Right kidney (tissue), 9 donors: ENCODE measurements at places on chromosomes 1 and 21.
A peak's percentile ranks its signal among the peaks of the same experiment; 100 is the strongest.

DNA sequence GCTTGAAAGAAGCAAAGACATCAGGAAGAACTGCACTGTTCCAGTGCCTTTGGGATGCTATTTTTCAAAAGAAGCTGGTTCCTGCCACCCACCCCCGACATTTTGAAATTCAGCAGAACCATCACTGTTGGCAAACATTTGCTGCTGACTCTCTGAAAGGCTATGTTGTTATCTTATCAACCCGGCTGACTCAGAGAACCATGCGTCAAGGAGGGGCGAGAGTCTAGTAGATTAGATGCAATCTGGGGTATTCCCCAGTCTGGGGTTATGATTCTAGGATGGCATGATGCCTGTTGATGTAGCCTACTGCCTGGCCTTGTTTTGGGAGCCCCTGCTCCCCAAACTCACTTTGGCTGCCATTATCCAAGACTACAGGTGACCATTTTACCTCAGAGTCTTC, 267.8 kb upstream of the RUNX1 start:
- DNase-seq = no peak

- no peak for DNase-seq
Measured at GRCh38 chr1:56414728-56415224, 164.6 kb downstream of the PLPP3 start.

GRCh38 chr1:205541161-205541886, 36.9 kb downstream of the CDK18 start:
- DNase-seq = no peak

GRCh38 chr1:15358565-15359133, 51.0 kb upstream of the EFHD2 start:
- DNase-seq = no peak

GRCh38 chr1:201334325-201335173, 42.9 kb downstream of the TNNT2 start:
- DNase-seq = no peak

GRCh38 chr21:45010860-45011259, 63.5 kb upstream of the ADARB1 start:
- DNase-seq = no peak

DNA sequence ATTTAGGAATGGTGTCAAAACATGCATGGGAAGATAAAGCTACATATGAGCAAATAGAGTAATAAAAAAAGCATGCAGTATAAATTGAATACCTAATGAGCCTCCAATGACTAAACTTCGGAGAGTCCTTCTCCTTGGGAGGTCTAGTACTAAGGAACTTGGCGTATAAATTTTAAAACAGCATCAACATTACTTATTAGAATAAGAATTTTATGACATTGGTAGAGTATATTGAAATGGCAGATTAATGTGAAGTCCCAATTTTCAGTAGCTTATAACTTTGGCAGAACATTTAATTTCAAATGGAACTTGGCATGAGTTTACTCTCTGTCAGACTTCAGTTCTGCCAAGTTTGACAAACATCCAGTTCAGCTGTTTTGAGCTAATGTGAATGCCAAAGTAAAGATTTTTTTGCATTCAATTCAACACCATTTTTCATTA, 104.7 kb upstream of the RGS18 start:
- DNase-seq = no peak

DNA sequence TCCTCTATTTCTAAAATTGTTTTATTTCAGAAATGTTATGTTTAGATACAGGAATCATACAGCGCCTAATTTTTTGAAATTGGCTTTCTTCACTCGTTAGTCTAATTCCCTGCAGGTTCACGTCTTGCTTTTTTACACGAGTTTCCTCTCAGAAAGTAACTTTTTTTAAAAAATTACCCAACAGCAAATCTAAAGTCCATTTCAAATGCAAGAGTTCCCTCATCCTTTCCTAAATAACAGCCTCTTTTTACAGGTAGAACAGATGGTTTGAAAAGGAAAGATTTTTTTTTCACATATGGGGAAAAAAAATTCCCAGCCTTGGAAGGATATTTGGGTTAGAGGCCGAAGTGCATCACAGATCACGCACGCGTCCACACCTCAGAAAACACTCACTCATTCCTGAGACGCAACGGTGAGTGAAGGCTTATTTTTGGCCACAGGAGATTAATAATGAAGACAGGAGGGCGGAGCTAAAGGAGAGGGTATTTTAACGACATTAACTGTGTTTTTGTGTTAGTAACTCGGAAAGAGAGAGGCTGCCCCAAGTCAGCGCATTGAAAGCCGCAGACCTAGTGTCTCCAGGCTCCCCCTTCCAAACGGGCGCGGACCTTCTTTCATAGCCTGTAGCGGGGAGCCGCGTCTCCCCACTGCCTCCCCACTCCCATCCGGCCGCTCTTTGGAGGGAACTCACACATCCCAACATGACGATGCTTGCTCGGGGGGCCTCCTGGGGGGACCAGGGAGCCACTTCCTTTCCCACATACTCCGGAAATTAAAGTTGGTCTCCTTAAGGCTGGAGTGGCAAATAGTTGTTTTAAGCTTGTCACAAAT, 969 bp upstream of the RIPK4 start:
- peak; percentile 63 for DNase-seq

GRCh38 chr1:206590025-206590758, 22.1 kb downstream of the EIF2D start:
- no peak for DNase-seq

- no peak for DNase-seq
Measured at GRCh38 chr1:200081969-200082245, 54.4 kb downstream of the NR5A2 start.

DNA sequence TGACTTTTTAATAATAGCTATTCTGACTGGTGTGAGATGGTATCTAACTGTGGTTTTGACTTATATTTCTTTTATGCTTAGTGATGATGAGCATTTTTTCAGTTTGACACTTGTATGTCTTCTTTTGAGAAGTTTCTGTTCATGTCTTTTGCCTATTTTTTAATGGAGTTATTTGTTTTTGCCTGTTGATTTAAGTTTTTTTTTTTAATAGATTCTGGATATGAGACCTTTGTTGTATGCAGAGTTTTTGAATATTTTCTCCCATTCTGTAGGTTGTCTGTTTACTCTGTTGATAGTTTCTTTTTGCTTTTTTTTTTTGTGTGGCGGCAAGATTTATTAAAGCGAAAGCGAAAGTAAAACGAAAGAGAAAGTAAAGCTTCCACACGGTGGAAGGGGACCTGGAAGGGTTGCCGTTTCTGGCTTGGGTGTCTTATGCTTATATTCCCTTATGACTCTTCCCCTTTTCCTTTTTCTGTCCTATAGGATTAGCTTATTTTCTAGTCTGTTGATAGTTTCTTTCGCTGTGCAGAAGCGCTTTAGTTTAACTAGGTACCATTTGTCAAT, 67.6 kb downstream of the TBX19 start:
- no peak for DNase-seq

DNA sequence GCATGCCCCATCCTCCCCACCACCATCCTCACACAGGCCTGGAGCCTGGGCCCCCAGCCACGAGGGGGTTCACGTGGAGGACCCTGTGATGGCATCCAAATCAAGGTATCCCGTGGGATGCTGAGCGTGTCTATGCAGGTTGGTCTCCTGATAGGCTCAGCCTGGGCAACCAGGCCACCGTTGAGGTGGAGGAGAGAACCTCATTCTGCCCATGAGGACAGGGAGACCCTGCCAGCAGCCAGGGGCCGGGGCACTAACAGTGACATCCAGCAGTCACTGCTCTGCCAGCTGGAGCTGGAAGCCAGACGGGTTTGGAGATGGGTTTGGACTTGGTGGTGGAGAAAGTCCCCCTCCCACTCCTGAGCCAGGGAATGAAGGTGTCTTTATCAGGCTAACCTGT, 582.8 kb downstream of the MATN1 start:
- no peak for DNase-seq

DNA sequence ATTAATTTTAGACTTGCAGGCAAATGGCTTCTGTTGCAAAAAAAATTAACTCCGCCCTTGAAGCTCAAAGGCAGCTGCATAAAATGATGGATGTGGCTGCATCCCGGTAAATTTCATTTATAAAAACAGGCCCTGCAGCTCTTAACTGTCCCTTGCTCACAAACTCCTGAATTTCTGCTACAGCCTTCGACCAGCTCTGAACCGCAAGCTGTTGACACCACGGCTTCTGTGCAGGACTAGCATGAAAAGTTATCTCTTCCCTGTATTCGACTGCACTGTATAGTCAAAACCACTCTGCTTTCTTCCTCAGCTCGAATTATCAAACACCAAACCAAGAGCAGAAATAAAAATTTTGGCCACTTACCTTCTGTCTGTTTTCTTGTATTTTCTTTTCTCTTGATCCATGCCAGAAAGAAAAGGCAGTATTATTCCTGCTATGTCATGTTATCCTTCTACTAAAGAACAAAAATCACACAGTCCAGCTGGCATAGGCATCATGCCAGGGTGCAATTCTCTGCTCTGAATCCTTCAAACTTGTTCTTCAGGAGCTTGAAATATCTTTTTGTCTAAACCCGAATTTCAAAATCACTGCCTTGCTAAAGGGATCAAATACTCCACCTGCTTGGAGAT, 195.5 kb upstream of the NCAM2 start:
- no peak for DNase-seq

DNA sequence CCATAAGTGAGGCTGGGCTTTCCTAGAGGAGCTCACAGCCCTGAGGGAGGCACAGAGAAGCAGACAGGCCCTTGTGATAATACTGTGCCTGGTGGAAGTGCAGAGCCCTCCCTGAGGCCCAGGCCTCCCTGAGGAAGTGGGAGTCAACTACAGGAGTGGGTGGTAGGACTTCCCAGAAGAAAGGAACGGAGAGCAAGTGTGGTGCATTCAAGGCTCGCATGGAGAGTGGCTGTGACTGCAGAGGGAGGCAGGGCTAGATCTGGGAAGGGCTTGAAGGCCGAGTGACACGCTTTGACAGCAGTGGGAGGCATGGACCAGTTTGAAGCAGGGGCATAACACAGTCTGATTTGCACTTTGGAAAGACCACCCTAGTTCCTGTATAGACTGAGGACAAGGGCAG, 37.3 kb downstream of the AZIN2 start:
- DNase-seq = no peak

DNA sequence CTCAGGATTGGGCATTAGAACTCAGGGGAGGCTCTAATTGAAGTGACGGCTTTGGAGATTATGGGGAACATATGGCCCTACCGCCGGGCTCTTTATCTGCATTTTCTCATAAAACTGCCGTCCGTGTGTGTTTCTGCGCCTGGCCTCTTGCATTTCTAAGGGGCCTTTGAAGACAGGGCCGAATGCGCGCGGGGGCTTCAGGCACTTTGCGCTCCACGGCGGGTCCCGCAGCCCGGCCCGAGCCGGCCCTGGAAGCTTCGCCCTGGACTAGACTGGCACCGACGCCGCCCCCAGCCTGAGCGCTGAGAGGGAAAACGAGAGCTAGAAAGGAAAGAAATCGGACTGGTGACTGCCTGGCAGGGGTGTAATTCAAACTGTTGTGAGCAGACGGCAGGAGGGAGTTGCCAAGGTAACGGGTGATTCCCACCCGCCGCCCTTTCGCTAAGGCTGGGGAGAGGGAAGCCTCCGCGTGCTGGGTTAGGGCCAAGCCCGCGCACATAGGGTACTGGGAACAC, 120.7 kb downstream of the LMX1A start:
- DNase-seq = peak; percentile 69

GRCh38 chr1:29719253-29719652, 482.9 kb downstream of the PTPRU start:
- no peak for DNase-seq

DNA sequence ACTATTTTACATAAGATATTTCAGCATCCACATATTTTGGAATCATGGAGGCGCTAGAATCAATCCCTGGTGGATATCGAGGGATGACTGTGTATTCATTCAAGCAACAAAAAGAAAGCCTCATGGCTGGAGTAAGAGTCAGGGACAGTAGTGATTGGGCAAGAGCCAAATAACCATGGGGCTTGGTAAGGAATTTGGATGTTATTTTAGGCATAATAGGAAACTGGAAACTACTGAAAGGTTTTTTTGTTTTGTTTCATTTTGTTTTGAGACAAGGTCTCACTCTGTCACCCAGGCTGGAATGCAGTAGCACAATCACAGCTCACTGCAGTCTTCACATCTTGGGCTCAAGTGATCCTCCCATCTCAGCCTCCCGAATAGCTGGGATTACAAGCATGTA, 33.8 kb upstream of the EYA3 start:
- no peak for DNase-seq

DNA sequence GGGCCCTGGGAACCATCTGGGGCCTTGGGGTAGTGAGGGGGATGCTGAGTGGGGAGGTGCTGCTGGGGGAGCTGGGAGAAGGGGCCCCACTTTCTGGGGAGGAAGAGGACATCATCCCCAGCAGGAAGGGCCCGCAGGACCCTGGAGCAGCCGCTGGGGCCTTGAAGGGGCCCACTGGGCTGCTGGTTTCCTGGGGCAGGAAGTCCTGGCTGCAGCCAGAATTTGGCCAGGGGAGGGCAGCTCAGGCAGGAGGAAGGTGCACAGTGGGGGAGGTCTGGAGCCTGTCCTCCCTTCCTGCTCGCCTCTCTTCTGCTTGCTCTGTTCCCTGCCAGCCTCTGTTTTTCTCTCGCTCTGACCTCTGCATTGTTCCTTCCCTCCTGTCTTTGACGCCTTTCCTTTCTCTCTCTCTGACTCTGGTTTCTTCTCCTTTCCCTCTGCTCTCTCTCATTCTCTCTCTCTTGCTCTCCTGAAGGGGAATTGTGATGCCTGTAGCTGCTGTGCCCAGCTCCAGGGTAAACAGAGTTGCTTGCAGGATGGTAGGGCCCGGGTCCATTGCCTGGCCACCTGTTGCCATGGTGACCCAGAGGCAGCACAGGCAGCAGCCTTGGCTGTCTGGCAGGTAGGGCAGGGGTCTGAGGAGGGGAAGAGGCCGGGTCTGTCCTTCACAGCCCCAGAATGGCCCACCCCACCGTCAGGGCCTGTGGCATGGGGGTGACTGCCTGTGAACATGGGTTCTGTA, 23.9 kb downstream of the ACOT11 start:
- DNase-seq = peak; percentile 32

DNA sequence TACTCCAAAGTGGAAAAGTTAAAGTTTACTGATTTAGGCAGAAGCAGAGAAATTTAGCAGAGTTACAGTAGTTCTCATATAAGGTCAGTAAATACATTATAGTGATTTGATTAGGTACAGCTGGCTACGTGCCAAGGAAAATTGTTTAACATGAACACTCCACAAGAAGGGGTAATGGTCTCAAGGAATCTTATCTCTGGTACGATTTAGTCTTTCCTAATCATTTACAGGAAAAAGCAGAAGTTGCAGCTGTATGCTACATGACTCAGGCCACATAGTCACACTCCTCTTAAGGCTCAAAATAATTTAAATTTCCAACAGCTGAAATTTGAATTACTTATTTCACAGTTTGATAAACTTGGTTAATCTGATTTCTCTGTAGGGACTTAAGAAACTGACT, 36.9 kb upstream of the OR2B11 start:
- no peak for DNase-seq

DNA sequence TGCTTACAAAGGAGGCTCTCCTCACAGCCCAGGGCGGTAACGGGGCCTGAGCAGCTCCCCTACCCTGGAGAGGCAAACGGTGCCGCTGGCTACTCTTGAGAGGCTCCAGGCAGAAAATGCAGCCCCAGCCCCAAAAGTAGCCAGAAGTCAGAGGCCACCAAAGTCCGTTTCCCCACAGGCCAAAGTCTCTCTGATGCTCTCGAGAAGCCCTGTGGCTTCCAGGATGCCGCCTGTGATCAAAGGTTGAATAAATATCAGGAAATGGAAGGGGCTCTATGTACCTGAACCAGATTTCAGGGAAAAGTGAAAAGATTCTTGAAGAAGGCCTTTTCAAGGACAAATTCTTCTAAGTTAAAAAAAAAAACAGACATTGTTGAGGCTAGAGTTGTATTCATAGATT, 4.2 kb downstream of the PANK4 start:
- no peak for DNase-seq
